ENCODE measurements at places on chromosomes 7 and 10.

DNA sequence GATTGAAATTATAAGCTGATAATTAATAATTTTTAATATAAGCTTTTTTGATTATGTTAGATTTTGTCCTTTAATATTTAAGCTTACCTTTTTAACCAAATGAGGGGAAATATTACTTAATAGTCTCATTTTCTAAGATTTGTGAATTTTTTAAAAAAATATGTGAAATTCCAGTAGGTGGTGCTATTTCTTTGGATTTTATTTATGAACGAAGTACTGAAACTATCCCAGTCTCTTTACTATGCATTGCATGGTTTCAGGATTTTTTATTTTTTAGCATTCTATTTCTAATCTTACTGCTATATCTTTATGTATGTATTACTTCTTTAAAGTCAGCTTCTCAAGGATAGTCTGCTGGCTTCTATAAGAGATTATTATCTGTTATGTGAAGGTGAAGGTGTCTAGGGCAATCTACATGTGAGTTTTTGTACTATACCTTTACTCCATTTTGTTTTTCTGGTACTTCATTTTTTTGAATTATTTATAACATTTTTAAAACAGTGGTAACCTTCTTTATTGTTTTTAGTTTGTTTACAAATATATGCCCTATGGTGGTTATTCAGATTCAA, 78.3 kb downstream of the ATRNL1 start:
- peak; percentile 16 for DNase-seq

- DNase-seq = no peak
Observed at GRCh38 chr7:139813151-139813550, 15.9 kb upstream of the TBXAS1 start.

- DNase-seq = no peak
Observed at GRCh38 chr10:49257626-49258349, 41.2 kb upstream of the C10orf71 start.

DNA sequence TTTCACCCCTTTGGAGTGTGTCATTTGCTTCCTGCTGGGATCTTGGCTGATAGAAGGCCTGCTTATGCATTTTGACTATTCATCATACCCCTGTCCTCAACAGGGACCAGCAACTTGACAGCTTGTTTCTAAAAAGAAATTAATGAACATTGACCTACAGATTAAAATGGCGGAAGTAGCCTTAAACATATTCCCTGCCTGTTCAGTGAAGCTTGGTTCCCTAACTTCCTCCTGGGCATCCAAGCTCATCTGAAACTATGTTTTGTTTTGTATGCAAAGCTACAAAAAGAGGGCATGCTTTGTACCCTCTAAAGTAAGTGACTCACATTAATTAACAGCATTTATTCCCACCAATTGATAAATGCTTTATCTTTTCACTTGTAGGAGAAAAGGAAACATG, 26.8 kb upstream of the CDK14 start:
- no peak for DNase-seq

- no peak for DNase-seq
Observed at GRCh38 chr10:17033529-17034260, 95.9 kb downstream of the CUBN start.

DNA sequence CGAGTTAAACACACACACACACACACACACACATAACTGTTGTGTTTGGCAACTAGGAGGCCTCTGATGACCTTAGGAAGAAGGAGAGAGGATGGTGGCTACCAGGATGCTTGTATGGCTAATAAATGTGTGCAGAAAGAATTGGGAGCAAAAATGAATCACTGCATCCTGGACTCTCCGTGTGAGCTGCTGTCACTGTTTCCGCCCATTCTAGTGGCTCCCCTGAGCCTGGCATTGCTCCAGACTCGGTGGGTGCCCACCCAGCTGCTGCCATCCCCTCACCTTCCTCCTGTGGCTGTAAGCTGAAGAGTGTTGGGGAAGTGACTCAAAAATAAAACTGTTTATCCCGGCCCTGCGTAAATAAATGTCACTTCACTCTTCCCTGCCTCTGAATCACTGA, 149.5 kb upstream of the MINDY3 start:
- DNase-seq = peak; percentile 26

- no peak for DNase-seq
Observed at GRCh38 chr7:48004638-48005037, 24.3 kb downstream of the SUN3 start.

- no peak for DNase-seq
Observed at GRCh38 chr7:31004393-31004792, 40.6 kb downstream of the GHRHR start.

DNA sequence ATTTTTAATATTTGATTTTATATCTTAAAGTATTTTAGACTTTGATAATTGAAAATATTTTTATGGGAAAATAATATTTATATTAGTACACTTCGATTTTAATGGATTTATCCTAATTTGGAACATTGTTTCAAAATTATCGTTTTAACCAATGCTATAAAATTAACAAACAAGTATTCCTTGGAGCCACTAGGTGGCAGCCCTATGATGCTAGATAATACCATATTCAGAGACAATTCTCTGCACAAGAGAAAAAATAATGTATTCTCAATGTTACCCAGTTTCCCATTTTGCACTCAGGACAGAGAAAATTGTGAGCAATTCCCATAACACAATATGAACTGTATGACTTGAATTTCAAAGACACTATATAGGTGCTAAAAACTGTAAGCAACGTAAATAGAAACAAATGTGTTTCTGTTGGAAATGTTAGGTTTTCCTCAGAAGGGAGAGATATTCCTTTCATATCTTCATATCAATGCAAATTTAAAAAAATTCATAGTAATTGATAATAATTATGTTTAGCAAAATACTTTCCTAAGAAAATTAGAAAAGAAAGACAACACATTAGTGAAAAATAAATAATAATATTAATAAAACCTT, 237.8 kb downstream of the SEMA3E start:
- peak; percentile 54 for DNase-seq

DNA sequence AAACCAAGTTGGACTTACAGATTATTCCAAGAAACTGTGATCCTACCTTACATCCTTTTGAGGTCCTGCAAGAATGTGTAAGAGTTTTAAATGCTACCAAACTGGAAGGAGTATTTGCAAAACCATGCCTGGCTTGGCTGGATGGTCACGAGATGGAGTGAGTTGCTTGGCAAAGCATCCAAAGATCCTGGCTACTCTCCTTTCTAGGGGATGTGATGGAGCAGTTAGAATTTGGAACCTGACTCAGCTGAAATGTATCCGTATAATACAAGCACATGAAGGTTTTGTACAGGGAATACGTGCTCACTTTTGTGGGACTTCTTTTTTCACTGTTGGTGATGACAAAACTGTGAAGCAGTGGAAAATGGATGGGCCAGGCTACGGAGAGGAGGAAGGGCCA, 13.3 kb upstream of the SYPL1 start:
- no peak for DNase-seq

GRCh38 chr7:149310113-149310836, 48.3 kb downstream of the ZNF783 start:
- DNase-seq = peak; percentile 69

DNA sequence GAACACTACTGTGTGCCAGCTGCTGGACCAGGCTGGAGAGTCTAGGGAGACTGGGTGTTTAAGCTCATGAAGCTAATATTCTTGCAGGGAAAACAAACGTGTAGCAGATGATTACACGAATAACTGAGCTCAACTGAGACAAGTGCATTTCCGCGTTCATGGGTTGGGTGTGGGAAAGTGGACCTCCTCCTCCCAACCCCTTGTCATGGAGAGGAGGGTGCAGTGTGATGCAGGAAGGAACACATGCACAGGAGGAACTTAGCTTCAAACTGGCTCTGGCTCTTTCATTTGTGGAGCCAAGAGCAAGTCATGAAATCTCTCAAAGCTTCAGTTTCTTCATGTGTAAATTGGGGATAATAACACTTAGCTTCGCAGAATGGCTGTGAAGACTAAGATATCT, 204.3 kb downstream of the ARHGAP12 start:
- DNase-seq = no peak

GRCh38 chr10:98425511-98426352, 10.8 kb upstream of the PYROXD2 start:
- DNase-seq = peak; percentile 46

DNA sequence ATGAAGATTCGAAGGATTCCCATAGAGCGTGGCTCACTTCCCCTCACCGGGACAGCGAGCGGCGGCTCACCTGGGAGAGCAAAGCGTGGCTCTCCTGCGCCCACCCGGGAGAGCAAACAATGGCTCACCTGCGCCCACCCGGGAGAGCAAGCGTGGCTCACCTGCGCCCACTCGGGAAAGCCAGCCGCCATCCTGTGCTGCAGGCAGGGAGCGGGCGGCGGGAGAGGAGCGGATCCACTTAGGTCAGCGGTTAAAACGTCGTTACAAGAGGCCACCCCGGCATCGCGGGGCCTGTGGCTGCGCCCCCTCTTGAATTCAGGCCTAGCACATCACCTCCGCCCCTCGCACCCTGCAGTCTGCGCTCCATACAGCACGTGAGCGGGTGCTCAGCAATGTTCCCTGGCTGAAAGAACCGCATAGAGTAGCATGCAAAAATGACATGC, 461 bp upstream of the FIGNL1 start:
- no peak for DNase-seq

DNA sequence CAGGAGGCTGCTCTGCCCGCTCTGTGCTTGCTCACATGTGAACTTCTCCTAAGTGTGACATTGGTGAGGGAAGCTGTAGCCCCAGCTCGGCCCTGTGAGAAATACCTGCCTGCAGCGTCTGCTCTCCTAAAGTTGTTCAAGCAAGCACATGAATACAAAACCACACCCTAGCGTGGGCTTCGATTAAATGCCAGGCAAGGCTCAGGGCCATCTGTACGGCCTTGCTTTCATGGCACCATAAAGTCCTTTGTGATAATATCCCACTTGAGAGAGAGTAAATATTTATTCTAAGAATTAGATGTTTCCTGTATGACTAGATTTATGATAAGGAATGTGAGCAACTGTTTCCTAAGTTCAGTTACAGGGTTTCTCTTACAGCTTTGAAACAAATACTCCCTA, 262.8 kb upstream of the KLF14 start:
- DNase-seq = peak; percentile 78

- DNase-seq = no peak
Observed at GRCh38 chr7:150811-151221, 41.6 kb upstream of the FAM20C start.

GRCh38 chr10:18368273-18368672, 228.0 kb downstream of the CACNB2 start:
- no peak for DNase-seq

GRCh38 chr7:47454069-47454973, 127.6 kb downstream of the TNS3 start:
- DNase-seq = no peak

DNA sequence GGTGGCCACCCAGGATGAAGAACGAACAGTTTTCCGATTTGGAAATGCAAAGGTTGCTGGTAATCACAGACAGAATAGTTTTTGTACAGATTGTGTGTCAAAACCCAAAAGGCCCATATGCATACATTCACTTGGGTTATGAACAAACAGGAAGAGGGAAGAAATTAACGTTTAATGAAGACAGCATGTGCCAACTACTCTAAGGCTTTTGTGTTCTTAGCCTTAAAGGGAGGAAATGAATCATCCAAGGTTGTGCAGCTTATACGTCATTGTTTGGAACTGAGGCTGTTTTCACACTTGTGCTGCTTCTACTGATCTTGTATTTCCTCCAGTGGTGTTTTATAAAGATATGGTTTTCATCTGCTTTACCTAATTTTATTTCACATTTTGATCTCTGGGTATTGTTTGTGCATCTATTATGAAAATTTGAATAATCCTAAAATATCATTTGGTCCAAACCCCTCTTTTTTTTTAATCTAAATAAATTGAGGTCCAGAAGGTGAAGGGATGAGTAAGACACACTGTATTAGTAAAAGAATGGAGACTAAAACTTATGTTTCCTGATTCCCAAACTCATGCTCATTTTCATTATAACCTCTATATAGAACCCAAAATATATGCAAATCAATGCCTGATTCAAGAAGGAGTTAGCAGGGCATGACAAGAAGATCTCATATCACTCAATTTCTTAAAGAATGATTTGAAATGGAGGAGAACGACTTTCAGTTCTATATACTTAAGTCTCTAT, 373.1 kb downstream of the THSD7A start:
- peak; percentile 96 for DNase-seq

DNA sequence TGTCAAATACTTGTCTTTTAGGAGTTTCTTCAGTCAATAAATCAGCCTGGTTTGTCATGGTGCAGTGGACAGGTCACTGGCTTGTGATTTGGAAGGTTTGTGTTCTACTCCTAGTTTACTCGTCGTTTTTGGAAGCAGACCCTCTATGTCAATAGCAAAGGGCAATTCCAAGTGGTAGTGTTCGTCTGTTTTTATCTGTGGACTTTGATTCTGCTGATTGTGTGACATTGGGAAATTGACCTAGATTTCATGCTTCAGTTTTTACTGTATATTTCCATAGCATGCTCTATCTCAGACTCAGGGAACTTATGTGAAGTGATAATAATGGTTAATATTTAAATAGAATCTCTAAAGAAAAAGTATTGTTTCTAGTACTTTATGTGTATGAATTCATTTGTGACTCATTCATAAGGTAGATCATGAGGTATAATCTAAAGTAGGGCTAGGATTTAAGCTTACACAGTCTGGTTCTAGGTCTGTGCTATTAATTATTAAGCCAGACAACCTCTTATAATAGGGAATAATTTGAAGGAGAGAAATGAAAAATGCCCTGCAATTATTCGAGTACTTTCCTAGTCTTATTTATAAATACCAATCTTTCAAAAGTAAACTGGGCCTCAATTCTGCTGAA, 198.1 kb downstream of the REEP3 start:
- no peak for DNase-seq

- DNase-seq = no peak
Observed at GRCh38 chr10:33211106-33211878, 123.2 kb downstream of the NRP1 start.

DNA sequence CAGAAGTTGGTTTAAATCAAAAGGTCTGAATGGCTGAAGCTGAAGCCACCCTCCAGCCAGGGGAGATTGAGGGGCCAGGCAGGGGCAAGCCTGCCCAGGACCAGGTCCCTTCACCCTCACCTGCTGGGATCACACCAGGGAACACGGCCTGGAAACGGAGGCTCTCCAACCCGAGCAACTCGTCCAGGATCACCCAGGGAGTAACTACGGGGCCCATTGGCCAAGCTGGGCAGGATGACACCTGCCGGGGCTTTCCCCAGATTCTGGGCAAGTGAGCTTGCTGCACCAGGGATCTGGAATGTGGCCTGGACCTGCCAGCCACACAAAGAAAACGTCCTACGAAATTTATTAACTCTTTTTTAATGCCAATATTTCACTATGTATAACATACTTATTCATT, 30.4 kb upstream of the PPP2R2D start:
- DNase-seq = no peak

DNA sequence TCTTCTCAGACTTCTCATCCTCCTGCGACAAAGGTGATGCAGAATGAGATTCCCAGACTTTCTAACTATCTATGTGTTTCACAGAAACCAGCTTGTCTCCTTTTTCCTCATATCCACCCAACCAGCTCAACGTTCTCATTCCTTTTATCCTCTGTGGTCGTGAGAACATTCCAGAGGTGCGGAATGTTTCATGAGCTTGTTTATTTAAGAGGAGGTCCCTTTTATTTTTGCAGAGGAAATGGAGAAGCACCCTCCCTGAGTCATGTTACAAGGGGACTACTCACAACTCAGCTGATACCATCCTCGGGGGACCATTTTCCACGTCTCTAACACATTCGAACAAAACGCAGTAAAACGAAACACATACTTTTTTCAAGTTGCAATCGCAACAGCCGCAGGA, 93.2 kb downstream of the ZRANB1 start:
- peak; percentile 55 for DNase-seq

- DNase-seq = no peak
Observed at GRCh38 chr10:77648472-77648871, 10.9 kb upstream of the KCNMA1 start.

- DNase-seq = no peak
Observed at GRCh38 chr7:142956951-142957623, 5.1 kb downstream of the KEL start.

- no peak for DNase-seq
Observed at GRCh38 chr7:86149024-86149665, 494.6 kb upstream of the GRM3 start.

All from endothelial cell of umbilical vein (primary cell).